ENCODE measurements at places on chromosomes 6 and 20.

DNA sequence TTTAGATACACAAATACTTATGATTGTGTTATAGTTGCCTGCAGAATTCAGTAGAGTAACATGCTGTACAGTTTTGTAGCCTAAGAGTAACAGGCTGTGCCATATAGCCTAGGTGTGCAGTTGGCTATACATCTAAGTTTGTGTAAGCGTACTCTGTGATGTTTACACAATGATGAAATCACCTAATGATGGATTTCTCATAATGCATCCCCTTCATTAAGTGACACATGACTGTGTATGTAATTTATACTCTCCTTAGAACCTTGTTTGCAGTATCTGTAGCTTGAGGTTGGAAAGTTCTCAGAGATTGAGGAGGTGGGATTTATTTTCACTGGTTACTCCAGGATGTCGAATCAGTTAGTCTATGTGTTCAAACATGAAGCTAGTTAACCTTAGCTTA is 67.0 kb upstream of the TMEM30A start:
- no peak for DNase-seq

DNA sequence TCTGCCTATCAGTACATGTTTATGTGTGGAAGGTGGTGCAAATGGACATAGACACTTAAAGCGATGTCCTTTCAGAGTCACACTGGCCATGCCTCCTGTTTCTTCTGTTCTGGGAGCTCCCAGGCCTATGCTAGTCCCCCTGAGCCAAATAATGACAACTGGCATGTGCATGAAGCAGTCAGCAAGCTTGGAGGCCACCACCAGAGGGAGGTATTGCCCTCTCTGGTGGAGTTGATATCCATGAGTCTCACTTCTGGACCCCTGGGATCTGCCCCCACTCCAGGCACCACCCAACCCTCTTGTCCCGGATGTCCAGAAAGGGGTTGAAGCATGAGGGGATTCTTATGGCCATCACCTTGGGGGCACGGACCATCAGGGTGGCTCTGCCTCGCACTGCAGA is 172.2 kb downstream of the AIG1 start:
- peak; percentile 73 for DNase-seq

GRCh38 chr20:52481443-52481842 is 289.9 kb upstream of the ZFP64 start:
- peak; percentile 53 for DNase-seq

- DNase-seq: no peak
Measured at GRCh38 chr6:125357515-125358256, 55.9 kb upstream of the HDDC2 start.

DNA sequence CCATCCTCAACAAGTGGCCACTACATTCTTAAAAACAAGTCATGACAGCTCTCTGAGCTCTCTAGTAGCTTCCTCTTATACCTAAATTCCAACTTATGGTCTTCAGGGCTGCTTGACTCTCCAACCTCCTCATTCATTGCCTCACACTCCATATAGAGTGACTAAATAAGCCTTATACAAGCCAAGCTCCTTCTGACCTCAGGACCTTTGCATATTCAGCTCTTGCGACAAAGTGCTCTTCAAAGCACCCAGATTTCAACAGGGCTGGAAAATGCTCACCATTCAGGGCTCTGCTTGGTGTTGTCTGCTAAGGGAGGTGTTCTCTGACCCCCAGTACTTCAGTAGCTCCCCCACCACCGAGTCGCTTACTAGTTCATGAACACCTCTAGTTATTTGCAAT is 3.7 kb downstream of the TREML2 start:
- no peak for DNase-seq

All from OCI-M1 (cell line).